Stimulated activated CD4-positive, alpha-beta T cell treated with anti-CD3 and anti-CD28 coated beads, TNF-alpha, amount 100 ng/mL, for 48 hours (primary cell): ENCODE measurements at places on chromosomes 12 and 14.
A peak's percentile ranks its signal among the peaks of the same experiment; 100 is the strongest.

DNA sequence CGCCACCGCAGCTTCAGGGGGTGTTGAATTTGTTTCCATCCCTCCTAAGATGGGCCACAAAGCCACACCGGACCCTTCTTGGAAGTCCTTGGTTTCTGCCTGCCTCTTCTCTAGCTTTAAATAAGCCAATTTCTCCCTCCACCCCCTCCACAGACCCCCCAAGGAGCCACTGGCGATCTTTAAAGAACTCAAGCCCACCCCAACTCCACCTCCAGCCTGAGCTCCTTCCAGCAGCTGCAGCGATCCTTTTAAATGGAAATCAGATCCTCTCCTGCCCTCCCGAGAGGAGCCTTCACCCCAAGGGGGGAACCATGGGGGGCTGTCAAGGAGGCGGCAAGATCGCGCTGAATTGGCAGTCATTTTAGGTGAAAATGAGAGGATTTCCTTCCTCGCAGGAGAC lies 133.1 kb downstream of the NCOR2 start:
- no peak for DNase-seq

DNA sequence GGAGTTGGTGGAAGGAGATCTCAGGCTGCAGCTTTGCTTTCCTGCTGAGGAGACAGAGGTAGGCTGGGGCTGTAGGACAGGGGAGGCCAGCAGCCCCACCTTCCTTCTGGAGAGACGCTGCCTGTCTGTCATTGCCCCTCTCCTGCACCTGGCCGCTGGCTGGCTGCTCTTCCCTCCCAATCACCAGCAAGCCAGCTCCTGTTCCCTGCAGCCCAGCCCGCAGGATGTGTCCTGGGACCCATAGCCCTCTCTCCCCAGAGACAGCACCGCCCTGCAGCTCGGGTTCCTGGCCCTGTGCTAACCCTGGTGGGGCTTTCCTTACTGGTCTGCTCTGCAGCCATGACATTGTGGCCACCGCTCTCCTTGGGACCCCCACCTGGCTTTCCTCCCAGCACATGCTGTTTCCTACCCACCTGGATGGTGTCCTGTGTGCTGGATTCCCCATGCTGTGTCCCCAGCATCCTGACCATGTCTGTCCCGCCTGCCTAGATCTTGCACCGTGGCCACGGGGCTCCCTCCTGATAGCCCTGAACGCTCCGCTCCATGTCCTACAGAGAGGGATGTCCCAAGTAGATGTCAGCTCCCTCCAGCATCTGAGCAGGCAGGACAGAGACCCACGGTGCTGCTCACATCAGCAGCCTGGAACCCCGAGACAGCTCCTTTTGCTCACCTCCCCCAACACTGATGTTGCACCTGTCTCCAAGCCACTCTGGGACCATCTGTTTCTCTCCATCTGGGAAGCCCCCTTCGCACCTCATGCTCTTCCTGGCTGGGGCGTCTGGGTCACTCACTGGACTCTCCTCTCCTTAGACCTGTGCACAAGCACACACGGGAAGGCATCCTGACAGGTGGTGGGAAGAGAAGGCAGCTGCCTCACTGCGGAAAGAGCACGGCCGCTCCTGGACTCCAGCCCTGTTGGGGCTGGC lies 1.1 kb upstream of the MTA1 start:
- no peak for DNase-seq

- no peak for DNase-seq
Measured at GRCh38 chr12:29167445-29167844, 18.4 kb downstream of the FAR2 start.

DNA sequence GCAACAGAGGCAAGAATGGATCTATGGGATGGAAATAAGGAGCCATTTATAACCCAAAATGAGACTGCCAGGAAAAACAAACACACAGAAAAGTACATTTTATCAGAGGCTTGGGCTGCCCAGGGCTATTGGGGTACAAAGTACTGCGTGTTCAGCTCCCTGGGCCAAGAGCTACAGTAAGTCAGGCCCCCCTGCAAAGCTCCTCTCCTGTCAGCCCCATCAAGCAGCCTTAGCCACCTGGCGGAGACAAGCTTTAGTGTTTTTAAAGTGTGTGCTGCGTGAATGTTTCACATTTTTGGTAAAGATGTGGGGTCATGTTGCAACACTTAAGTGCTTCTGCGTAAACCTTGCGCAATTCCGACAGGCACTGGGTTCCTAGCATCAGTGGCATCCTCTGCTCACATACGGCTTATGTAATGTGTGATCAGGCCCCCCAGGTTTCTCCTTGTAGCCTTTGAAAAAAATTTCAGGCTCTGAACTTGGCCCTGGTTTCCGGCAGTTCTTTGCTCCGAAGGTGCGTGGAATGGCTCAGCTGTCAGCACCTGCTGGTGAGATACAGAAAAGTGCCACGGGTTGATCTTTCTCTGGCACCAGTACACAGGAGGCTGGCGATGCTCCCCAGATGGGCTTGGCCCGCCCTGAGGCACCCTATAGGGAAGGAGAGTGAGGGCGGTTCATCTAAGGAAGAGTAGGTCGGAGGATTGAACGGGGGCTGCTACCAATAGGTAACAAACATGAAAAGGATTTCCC lies 198.7 kb upstream of the EEA1 start:
- DNase-seq, result no peak

- DNase-seq, result peak; percentile 29
Measured at GRCh38 chr14:94394581-94395207, 6.3 kb upstream of the SERPINA1 start.

DNA sequence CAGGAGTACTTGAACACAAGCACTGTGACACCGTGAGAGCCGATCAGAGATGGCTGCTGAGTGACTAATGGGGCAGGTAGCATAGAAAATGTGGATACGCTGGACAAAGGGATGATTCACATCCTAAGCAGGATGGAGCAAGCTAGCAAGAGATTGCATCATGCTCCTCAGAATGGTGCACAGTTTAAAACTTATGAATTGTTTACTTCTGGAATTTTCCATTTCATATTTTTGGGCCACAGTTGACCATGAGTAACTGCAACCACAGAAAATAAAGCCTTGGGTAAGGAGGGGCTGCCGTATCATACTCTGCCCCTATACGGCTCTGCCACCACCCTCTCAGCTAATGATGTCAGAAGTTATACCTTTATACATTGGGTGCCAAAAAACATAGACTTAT lies 23.3 kb upstream of the MARK3 start:
- DNase-seq, result no peak

GRCh38 chr12:50279501-50279900 lies 3.8 kb downstream of the LIMA1 start:
- DNase-seq, result no peak

DNA sequence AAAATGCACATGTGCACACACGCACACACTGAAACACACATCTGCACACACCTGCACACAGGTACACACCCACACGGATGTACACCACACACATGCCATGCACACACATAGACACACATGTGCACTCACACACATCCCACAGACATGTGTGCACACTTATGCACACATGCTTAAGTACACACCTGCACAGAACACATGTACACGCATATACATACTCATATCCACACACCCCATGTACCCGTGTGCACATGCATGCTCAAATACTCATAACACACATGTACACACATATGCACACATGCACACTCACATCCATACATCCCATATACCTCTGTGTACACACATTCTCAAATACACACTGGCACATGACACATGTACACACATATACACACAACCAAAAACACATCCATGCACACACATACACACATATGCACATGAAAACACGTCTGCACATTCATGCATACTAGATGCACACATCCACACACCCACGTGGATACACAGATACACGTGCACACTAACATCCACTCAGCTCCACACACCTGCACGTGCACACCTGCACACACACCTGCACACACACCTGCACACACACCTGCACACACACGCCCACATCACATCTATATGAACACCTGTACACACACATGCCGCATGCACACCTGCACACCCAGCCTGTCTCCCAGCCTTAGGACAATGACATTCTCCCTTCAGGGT lies 336.7 kb downstream of the ADGRD1 start:
- no peak for DNase-seq

DNA sequence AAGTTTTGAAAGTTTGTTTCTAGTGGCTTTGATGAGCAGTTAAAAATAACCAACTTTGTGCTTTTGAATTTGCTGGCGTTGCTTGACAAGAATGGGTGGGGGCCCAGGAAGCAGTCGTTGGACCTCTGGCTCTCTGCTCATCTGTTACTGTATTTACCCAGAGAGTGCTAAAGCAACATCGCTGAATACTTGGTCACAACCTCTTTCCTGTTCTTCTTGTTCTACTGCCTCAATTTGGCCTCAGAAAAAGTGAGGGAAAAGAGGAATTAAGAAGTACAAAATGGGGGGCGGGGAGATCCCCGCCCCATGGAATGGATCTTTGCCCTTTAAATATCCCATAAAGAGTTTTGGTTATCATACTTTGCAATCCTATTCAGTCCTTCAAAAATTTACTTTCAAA lies 221.5 kb upstream of the G2E3 start:
- no peak for DNase-seq

DNA sequence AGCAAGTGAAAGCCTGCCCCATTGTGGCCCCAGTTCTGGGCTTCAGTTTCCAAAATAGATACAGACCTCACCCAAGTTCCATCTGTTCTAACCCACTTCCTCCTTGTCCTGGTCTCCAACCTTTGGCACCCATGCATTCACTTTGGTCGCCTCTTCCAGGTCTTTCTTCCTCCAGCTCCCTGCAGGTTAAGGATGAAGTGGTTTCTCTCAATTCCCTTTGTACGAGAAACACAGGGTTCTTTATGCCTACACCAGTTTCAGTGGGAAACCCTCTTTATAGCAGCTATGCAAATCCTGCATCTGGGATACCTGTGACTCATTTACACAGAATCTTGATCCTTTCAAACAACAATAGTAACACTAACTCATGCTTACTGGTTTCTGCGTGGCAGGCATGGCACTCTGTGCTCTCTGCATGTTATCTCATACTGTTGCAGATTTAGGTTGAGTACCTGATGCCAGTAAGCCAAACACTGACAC lies 110.6 kb upstream of the AMIGO2 start:
- peak; percentile 27 for DNase-seq

- DNase-seq, result no peak
Measured at GRCh38 chr12:22377731-22378496, 43.4 kb upstream of the ST8SIA1 start.

GRCh38 chr14:72433511-72433910 lies 460.4 kb downstream of the DPF3 start:
- no peak for DNase-seq
